ENCODE measurements at places on chromosomes 3 and 15.

DNA sequence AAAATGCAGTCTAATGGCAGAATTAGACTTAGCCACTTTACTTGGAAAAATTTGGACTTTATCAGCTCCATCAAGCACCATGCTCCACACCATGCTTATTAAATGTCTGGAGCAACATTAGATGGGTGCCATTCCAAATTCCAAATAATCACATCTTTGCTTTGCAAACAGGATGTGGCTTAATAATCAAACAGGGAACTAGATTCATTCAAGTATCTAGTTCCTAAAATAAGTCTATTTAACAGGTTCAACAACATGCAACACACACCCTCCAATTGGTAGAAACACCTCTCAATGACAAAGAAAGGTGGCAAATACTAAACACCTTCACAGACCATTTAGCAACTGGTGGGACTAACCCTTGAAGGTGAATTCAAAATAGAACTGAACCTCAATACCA lies 3.5 kb downstream of the HEXA start:
- no peak for DNase-seq

GRCh38 chr15:52112203-52112750 lies 298 bp downstream of the BCL2L10 start:
- peak; percentile 56 for DNase-seq

- DNase-seq, result no peak
These were observed 182.1 kb upstream of the TP63 start for GRCh38 chr3:189449084-189449483.

DNA sequence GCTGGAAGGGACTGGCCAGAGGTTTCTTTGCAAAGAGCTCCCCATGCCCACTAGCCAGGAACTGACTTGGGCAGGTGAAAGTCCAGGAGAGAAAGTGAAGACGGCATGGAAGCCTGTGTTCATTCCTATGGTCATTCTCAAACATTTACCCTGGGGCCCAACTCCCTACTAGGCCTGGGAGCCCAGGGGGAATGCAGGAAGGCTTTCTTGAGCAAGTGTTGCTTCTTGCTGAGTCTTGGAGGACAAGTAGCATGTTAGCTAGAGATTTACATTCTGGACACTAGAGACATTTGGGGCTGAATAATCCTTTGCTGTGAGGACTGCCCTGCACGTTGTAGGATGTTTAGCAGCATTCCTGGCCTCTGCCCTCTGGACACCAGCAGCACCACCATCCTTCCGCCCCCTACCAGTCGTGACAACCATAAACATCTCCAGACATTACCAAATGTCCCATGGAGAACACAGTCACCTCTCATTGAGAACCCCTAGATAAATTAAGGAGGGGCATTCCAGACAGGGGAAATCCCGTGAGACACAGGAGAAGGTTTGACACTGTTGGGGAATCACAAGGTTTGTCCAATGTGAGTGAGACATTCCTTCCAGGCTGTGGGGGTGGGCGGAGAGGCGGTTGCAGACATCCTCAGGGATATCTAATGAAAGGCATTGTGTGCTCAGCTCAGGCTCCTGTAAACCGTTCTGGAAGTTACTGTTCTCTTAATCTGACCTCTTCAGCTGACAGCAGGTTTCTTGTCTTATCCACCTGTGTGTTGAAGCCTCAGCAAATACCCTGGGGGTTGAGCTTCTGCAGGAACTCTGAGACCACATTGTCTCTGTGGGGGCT lies 236.2 kb downstream of the TLE3 start:
- DNase-seq, result no peak

DNA sequence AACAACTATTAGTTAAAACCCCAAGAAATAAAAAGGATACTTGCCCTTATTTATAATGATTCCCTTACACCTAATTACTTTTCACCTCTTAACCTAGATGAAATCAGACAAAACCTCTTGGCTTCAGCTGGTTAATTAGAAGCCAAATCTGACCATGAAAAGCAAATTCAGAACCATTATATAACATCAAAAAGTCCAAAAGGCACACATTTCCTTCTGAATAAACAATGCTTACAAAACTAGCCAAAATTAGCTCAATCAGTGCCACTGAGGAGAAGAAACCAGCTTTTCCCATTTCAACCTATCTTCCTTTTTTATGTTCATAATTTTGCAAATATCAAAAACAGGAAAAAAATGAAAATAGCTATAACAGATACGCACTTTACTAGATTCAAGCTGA lies 3.2 kb downstream of the EHHADH start:
- no peak for DNase-seq

DNA sequence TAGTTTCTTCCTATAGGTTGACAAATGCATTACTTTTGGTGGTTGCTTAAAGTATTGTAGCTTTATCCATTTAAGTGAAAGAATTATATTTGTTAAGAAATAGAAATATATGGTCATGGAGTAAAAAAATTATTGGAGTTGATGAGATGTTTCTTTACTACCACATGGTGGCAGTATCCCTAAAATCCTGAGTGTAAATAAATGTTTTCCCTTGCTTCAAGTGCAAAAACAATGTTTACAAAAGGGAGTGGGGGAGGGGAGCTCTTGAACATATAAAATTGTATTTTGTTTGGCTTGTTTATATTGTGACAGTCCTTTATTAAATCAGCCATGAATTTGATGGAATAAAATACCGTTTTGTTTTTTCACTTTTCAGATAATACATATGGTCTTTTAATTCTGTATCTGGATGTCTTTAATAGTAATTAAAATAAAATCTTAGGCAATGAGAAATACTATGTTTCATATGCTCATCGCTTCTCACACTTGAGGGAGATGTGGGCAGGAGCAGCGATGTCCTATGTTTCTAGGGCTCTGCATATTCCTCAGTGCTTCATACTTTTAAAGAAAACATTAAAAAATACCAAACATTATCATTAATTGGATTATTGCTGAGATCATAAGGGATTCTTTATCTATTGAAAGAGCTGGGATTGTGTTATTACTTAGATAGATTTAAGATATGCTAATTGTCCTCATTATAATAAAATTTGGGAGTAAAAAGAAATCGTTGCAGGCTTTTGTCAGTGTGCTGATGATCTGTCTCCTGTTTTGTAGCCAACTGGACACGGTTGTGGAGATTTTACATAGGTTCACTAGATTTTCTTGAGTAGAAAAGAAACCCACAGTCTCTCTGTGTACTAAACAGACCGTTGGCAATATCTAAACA lies 349.7 kb downstream of the TUSC7 start:
- no peak for DNase-seq

GRCh38 chr3:36428445-36428844 lies 48.1 kb downstream of the STAC start:
- no peak for DNase-seq

DNA sequence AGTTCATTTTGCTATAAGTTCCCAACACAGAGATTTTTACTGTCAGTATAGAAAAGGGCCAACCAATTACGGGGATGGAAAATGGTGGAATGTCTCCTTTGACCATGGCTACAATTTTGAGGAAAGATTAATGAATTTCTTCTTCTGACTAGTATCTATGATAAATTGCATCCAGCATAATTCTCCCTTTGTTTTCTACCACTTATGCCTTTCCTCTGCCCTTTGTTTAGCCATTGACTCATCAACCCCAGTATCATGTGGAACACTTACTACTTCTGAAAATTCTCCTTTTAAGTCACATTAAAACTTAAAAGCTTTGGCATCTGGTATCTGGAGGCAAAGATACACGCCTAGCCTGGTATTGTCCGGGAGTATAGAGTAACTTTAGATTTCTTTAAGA lies 92.9 kb upstream of the CADPS start:
- no peak for DNase-seq

GRCh38 chr3:10743366-10744097 lies 72.5 kb upstream of the SLC6A11 start:
- DNase-seq, result no peak

GRCh38 chr3:107208796-107209195 lies 168.4 kb upstream of the CCDC54 start:
- DNase-seq, result no peak

DNA sequence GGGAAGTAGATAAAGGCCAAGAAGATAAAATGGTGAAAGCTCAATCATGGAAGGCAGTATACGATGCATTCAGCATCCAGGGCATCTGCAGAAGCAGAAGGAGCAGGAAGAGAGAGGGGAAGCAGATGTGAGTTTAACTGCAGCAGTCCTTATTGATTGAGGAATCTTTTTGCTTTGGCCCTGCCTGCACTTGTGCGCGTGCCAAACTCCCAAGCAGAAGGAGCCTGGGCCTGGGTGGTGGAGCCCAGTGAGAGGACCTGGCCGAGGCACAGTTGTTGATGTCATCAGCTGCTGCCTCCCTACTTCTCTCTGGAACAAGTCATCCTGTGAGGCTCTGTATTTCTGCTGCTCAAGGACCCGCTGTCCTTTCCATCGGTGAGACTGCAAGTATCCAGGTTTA lies 65.5 kb upstream of the ROPN1 start:
- DNase-seq, result no peak

GRCh38 chr15:90837094-90837493 lies 31.3 kb upstream of the FURIN start:
- no peak for DNase-seq

DNA sequence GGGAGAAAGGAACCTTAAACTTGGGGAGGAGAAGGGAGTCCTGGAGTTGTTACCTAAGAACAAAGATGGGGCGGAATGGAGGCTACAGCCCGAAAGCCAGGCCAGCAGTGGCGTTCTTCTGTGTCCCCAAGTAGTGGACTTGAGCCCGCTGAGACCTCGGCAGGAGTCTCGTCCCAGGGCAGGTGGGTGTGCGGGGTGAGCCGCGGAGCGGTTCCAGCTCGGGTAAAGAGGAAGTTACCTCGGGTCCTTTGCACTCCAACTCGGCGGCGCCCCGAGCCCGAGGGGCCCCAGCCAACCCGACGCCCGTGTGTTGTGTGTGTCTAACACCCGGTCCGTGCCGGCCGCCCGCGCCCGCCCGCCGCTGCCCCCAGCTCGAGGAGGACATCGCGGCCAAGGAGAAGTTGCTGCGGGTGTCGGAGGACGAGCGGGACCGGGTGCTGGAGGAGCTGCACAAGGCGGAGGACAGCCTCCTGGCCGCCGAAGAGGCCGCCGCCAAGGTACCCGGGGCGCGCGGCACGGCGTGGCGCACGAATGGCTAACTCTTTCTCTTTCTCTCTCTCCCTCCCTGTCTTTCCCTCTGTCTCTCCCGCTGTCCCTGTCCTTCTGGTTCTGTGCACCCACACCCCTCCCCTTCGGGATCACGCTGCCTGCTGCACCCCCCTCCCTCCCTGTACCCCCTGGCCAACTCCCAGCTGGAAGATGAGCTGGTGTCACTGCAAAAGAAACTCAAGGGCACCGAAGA lies 959 bp downstream of the TPM1 start:
- no peak for DNase-seq

DNA sequence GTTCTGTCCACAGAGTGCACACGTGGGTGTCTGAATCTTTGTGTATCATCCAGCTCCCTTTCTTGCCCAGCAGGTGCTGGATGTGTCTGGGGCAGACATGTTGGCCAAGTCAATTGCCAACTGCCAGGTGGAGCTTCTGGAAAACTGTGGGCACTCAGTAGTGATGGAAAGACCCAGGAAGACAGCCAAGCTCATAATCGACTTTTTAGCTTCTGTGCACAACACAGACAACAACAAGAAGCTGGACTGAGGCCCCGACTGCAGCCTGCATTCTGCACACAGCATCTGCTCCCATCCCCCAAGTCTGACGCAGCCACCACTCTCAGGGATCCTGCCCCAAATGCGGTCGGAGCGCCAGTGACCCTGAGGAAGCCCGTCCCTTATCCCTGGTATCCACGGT lies 12.5 kb upstream of the RPP14 start:
- no peak for DNase-seq

DNA sequence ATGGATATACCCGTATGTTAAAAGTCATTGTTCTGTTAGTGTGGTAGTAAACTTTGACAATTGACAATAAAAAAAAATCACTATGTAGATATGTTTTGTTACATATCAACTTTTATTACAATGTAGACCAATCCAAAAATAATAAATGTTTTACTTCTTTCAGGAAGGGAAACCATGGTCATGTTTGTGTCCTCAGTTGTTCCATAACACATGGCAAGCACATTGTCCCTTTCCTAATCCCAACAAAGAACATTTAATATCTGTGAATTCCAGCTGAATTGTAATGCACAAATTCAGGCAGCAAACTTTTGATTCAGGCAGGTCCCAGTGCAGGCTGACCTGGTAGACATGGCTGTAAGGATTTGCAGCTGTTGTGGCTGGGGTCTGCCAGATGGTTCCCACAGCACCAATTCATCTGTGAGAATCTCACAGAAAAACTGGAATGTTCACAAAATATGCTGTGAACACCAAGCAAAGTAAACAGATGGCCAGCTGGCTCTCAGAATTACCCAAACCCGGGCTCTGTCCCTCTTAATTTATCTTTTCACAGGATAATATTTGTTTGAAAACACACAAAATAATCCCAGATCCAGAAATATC lies 1.9 kb upstream of the SPG21 start:
- DNase-seq, result peak; percentile 70

DNA sequence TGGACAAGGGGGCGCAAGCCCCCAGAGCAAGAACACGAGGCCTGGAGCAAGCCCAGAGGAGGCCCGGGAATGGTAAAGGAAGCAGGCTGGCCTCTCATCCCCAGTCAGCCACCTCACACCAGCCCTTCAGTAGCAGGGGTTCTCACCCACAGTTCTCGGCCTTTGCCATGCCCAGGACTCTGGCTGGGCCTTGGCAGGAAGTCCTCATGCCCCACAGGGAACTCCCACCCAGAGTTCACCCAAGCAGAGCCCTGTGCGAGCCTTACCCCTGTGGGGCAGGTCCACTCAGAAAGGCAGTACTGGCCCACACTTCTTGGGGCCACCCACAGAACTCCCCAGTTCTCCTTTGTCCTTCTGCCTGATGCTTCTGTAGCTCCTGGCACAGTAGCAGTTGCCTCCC lies 30.3 kb downstream of the CYP11A1 start:
- no peak for DNase-seq

DNA sequence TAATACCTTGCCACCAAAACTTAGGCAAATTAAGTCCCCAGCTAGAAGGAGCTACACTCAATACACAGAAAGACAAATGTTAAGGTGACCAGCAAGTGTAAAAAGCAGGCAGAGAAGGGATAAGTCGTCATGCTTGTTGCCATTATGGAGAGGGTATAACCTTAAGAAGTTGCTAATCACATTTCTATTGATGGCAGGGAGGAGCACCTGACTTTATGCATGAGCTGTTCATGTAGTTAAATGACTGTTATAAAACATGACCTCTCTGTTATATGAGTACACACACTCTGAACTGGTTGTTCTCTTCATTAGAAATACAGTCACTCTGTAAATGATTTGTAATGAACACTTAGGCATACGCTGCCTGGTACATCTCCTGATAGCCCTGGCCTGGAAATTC lies 6.6 kb upstream of the CCNL1 start:
- no peak for DNase-seq

- DNase-seq, result no peak
These were observed 28.9 kb downstream of the POLR2M start for GRCh38 chr15:57735431-57735830.

- no peak for DNase-seq
These were observed 49.5 kb downstream of the APBA2 start for GRCh38 chr15:28935316-28935715.
